ENCODE measurements at places on chromosomes 5 and 9.

DNA sequence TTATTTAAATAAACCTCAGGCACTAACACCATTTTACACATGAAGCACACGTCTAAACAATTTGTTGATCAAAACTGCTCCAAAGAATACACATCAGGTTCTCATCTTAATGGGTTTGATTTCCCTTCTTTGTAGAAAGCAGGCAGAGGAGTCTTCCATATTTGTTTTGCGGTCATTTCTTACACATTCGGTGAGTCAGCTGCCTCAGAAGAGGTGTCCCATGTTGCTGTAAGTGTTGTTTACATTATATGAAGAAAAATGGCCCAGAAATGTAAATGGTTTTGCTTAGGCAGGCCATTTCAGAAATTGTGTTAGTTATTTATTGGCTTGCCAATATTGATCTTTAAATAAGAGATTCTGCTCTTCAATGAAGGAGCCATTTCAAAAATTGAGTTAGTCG, 325.8 kb downstream of the TENT4A start:
- DNase-seq: no peak

DNA sequence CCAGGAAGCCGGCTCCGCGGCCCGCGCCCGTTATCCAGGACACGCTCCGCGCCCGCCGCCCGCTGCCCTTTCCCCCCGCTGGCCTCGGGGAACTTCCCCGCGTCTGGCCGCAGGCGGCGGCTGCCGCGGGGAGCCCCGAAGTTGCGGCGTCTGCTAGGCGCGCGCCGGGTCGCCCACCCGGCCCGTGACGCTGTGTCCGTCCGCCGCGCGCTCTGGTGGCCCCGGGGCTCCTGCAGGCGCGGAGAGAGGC, 621 bp upstream of the GCNT4 start:
- DNase-seq: no peak

- DNase-seq: no peak
These were observed 4.9 kb upstream of the IL4 start for GRCh38 chr5:132668706-132669454.

GRCh38 chr9:81683704-81684103, 5.6 kb downstream of the TLE1 start:
- no peak for DNase-seq

GRCh38 chr5:62149879-62150278, 156.1 kb upstream of the KIF2A start:
- no peak for DNase-seq

DNA sequence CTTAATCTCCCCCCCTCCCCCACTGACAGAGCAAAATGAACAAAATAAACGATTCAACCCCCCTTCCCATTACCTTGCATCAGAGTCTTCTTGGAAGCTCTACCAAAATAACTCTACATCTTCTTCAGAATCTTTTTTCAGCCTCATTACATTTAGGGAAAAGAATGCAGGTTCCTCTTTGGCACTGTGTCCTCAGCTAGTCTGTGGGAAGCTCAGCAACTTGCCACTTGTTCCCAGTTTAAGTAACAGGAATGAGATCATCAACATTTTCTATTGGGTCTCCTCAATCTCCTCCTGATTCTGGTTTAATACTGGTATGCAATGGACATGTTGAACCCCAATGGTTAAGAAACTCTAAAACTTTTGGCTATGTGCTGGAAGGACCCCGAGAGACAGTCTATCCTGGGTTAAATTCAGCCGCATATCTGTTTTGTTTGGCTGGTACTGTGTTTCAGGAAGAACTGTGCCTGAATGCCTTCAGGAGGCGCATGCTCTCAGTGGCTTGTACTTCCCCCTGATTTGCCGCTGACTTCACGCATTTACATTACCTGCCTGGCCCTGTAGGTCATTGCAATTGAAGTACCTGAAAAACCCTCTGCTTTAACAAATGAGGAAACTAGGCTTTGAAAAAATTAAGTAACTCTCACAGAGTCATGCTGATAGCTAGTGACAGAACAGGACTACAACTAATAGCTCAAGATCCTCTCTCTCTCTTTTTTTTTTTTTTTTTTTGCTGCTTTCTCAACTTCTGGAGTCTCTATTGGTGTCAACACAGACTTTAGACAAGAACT, 78.1 kb upstream of the HMHB1 start:
- DNase-seq: no peak

- DNase-seq: no peak
These were observed 123.7 kb downstream of the SNCAIP start for GRCh38 chr5:122435761-122436160.

GRCh38 chr5:148437249-148437648, 53.5 kb downstream of the FBXO38 start:
- DNase-seq: no peak

- no peak for DNase-seq
These were observed 30.1 kb upstream of the MUSK start for GRCh38 chr9:110638381-110638954.

- DNase-seq: no peak
These were observed 60.7 kb downstream of the BHMT start for GRCh38 chr5:79172269-79172668.

DNA sequence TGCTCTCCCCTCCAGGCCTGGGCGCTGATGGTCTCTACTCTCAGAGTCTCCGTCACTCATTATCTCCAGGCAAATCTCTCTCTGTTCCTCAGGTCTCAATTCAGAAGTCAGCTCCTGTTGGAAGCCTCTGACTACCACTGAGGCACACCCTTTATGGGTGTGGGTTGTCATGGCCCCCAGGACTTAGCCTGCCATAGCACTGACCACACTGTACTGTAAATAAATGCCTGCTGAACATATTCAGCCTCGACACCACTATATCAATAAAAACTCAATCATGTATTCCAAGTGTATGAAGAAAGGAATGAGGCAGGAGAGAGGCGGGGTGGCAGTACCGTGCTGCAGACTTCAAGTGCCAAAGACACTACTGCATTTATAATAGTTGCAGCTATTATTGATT, 88.9 kb downstream of the PCDH1 start:
- no peak for DNase-seq

- DNase-seq: no peak
These were observed 78.0 kb downstream of the AMBP start for GRCh38 chr9:114000063-114000454.

Measured in stimulated activated CD4-positive, alpha-beta T cell treated with anti-CD3 and anti-CD28 coated beads, Interleukin-4, amount 100 ng/mL, for 4 hours (primary cell).